IPS DF 6.9 (cell line): ENCODE measurements at places on chromosomes 6 and 20.

- no peak overlapping the region for H3K4me3 ChIP-seq
- DNase-seq: no peak
- no peaks in the 10 kb centered on the region for H3K27me3 ChIP-seq
- no peaks in the 10 kb centered on the region for H3K4me1 ChIP-seq
- H3K27ac ChIP-seq: no peak overlapping the region
These were observed 33.9 kb downstream of the ITPR3 start for GRCh38 chr6:33654831-33655554.

GRCh38 chr6:8193541-8193940, 91.2 kb upstream of the EEF1E1 start:
- no peaks in the 10 kb centered on the region for H3K36me3 ChIP-seq
- no peaks in the 10 kb centered on the region for H3K27me3 ChIP-seq
- H3K4me3 ChIP-seq: no peak overlapping the region
- H3K27ac ChIP-seq: no peak overlapping the region
- no peak for DNase-seq

DNA sequence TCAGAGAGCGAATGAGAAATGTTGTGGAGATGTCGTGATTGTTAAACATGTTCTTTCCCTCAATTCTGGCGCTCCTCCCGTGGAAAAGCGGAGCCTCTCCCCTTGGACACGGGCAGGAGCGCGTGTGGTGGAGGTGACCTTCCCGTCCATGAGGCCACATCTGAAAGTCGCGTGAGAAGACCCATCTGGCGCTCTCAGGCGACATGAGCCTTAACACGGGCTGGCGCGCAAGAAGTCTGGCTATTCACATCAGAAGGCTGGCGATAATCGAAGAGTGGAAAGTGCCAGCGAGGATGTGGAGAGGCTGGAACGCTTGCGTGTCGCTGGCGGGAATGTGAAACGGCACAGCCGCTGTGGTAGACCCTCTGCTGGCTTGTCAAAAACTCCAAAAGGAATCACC, 341.3 kb downstream of the ZFAND3 start:
- no peak overlapping the region for H3K4me3 ChIP-seq
- no peaks in the 10 kb centered on the region; the same call in 1 of the 2 replicates for H3K36me3 ChIP-seq
- no peaks in the 10 kb centered on the region for H3K27me3 ChIP-seq
- no peaks in the 10 kb centered on the region; the same call in 1 of the 2 replicates for H3K4me1 ChIP-seq
- no peak for DNase-seq

DNA sequence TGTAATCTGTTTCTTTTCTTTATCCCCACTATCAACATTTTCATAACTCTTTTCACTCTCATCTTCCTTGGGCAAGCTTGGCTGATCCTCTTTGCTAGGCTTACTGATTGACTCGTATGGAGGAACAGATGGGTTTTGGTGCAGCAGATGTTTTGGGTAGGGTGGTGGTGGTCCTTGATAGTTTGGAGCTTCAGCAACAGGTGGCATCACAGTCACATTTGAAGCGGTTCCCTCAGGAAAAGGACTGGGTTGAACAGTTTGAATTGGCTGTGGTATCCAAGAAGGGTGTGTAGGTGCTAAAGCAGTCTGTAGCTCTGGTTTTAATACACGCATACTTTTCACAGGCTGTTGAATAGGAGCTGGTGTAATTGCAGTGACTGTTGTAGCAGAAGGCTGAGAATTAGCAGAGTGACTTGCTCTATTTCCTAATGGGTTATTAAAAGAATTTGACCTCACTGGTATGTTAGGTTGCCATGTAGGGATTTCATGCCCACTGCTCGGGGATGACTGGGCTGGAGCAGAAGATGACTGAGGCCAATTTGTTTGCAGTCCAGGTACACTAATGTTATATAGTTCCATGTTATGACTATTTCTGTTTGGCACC, 34.5 kb downstream of the LATS1 start:
- no peaks in the 10 kb centered on the region for H3K4me1 ChIP-seq
- no peak overlapping the region for H3K4me3 ChIP-seq
- H3K27me3 ChIP-seq: no peaks in the 10 kb centered on the region
- H3K27ac ChIP-seq: no peak overlapping the region
- DNase-seq: no peak

GRCh38 chr20:57999465-58000111, 228.9 kb downstream of the ANKRD60 start:
- no peak overlapping the region for H3K27ac ChIP-seq
- H3K4me3 ChIP-seq: no peak overlapping the region
- no peak for DNase-seq
- peaks cover 2% of the 10 kb centered on the region; the same call in 1 of the 2 replicates for H3K4me1 ChIP-seq
- no peaks in the 10 kb centered on the region for H3K27me3 ChIP-seq

DNA sequence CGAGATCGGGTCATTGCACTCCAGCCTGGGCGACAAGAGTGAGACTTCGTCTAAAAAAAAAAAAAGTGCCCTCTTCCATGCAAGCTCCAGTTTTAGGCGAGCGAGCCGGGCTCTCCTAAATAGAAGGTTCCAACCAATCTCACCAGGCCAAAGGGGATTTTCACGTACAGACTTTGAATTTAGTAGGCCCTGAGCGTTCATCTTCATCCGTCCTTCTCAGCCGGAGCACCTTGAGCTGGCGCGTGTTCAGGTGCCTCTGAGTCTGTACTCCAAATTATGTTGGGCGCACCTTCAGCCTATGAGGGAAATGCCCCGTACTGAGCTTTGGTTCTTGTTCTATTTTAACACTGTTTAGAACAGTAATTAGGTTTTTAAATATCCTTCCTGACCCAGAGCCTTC, 817 bp upstream of the TAP2 start:
- no peaks in the 10 kb centered on the region for H3K36me3 ChIP-seq
- H3K4me3 ChIP-seq: no peak overlapping the region
- H3K27me3 ChIP-seq: no peaks in the 10 kb centered on the region
- no peaks in the 10 kb centered on the region for H3K4me1 ChIP-seq

DNA sequence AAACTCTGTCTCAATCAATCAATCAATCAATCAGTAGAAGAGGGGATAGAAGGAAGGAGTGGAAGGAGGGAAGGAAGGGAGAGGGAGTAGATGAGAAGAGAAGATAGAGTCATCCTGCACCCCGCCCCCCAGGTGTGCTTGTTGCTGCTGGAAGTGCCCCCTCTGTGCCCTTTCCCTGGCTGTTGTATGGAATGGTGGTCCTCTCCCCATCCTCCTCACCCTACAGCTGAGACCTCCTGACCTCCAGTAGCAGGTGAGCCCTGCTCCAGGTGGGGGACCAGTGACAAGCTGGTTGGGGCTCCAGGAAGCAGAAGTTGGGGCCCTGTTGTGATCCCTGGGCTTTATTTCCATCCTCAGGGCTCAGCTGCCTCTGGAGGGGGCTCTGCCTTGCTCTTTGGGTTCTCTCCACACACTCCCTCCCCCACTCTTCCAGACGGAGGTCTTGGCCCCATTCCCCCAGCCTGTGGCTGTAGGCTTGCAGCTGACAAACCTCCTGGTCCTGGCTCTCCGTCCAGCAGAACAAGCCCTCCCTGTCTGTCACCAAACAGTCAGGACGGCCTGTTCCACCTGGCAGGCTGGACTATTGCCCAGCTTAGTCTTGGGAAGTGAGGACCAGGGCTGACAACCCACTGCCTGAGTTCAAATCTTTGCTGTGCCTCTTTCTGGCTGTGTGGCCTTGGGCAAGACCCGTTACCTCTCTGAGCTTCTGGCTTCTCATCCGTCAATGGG, 26.0 kb upstream of the SCRT2 start:
- no peak overlapping the region for H3K27ac ChIP-seq
- H3K4me3 ChIP-seq: no peak overlapping the region
- H3K4me1 ChIP-seq: peaks cover 12% of the 10 kb centered on the region
- no peaks in the 10 kb centered on the region for H3K27me3 ChIP-seq

DNA sequence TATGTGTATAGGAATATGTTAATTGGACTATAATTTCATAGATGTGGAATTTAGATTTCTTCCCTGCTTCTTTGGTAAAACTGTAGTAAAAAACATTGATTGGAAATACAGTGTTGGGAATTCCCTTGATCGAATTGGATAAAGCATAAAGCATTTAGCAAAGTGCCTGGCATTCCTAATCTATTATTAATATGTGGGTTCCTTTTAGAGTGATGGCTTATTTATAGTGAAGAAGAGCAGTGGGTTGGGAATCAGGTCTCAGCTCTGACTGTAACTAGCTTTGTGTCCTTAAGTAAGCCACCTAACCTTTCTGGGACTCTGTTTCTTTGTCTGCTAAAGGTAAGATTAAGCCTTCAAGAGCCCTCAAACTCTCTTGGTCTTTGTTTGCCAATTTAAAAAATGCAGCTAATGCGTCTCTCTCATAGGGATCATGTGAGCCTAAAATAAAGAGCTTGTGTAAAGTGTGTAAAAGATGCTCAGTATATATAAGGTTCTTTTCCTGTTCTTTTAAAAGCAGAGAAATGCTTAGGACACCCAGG, 53.3 kb downstream of the KCNS1 start:
- no peaks in the 10 kb centered on the region for H3K36me3 ChIP-seq
- no peaks in the 10 kb centered on the region for H3K27me3 ChIP-seq
- no peak overlapping the region for H3K27ac ChIP-seq
- no peaks in the 10 kb centered on the region for H3K4me1 ChIP-seq
- no peak overlapping the region for H3K4me3 ChIP-seq
- DNase-seq: no peak

DNA sequence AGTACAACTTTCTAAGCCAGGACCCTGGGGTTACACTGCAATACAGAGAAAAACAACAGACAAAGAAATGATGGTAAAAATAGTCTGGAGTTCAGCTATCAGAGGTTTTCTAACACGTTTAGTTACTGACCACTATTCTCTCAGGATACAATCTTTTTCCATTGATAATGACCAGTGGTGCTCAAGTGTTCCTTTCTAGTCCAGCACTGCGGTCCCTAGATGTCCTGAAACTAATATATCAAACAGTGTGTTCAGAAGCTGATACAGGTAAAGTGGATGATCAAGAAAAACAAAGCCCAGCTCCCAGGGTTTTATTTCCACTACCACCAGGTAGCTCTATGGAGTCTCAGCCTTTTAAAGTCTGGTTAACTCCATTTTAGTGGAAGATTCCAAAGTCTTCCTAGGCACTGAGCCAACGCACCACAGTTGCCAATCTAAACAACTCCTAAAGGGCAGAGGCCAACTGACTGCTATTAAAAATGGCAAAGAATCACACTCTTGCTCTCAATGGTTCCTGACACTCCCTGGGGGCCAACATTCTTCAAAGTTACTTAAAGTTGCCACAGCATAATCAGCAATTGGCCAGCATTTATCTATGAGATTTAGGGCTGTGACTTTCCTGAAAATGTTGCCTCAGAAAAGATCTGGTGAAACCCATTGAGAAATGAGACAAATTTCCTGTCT, 38.2 kb downstream of the DZANK1 start:
- H3K4me1 ChIP-seq: no peaks in the 10 kb centered on the region
- H3K27me3 ChIP-seq: no peaks in the 10 kb centered on the region
- H3K4me3 ChIP-seq: no peak overlapping the region
- DNase-seq: no peak

DNA sequence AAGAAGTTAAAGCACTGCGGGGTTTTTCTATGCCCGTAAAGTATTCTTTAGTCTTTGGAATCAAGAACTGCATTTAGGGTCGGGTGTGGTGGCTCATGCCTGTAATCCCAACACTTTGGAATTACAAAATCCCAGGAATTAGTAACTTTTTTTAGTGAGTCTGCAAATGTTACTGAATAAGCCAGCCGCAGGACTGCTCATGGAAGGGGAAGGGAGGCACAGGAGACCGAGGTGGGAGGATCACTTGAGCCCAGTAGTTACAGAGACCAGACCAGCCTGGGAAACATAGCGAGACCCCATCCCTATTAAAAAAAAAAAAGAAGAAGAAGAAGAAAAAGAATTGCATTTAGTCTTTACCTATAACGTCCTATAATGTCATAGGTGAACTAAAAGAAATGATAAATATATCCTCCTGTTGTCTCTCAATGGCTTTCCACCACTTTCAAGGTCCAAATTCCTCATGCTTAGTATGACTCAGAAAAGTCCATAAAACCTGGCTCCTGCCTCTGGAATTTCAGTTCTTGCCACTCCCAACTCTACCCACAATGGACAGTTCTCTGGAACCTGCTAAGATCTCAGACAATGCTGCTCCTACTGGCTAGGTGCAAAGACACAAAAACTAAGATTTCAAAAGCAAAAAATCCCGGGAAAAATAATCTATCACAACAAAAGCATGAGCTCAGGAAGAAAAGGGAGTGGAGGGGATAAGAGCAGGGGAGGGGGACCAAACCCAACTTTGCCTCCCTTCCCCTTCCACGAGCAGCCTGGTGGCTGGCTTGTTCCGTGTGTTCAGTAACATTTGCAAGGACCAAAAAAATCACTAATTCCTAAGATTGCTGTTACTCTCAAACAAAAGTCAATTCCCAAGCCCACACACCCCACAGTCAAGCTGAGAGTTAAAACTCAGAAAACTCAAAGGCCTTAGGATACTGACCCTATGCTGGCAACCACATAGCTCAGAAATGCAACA, 39.0 kb downstream of the B4GALT5 start:
- peaks cover 8% of the 10 kb centered on the region for H3K4me1 ChIP-seq
- H3K36me3 ChIP-seq: no peaks in the 10 kb centered on the region
- H3K27me3 ChIP-seq: no peaks in the 10 kb centered on the region
- DNase-seq: no peak
- H3K27ac ChIP-seq: no peak overlapping the region
- no peak overlapping the region for H3K4me3 ChIP-seq

DNA sequence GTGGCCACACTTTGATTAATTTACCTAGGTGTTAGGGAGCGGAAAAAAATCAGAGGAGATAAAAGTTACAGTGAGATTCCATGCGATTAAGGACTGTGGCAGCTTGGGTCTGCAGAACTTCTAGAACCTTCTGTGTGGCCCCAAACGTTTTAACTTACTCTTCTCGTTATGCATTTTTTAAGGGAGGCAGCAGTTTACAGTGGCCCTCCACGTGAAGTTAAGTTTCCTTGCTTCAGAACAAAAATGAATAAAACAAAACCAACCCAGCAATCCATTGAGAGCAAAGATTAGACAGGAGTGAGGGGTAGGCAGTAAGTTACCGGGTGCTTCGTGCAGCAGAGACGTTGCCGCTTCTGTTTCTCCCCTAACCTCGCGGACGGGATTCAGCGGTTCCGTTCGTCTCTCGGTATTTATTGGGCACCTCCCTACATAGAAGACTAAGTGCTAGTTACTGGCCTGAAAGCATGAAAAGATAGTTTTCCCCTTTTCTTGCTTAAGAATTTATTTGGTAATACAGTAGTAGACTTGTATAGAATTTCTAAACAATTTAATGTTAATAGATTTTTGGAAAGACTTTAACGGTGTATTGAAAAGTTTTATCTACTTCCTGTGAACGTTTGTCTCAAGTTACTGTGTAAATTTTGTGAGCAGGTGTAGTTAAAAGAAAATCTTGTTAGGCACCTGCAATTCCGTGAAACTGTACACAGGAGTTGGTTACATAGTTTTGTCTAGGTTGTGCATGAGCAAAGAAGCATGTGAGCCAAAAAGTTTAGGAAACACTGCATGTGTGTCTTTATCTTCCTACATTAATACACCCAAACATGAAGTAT, 1.1 kb downstream of the BAG2 start:
- no peak overlapping the region for H3K27ac ChIP-seq
- H3K4me1 ChIP-seq: peaks cover 1% of the 10 kb centered on the region; the same call in 1 of the 2 replicates
- DNase-seq: no peak
- no peaks in the 10 kb centered on the region for H3K36me3 ChIP-seq
- peak overlapping the region; percentile 57; the same call in 1 of the 2 replicates for H3K4me3 ChIP-seq

GRCh38 chr6:43865932-43866645, 96.1 kb downstream of the VEGFA start:
- no peak for DNase-seq
- no peak overlapping the region for H3K4me3 ChIP-seq
- H3K4me1 ChIP-seq: peaks cover 8% of the 10 kb centered on the region
- no peaks in the 10 kb centered on the region for H3K27me3 ChIP-seq
- H3K36me3 ChIP-seq: no peaks in the 10 kb centered on the region

- H3K4me1 ChIP-seq: no peaks in the 10 kb centered on the region; the same call in 1 of the 2 replicates
- H3K4me3 ChIP-seq: no peak overlapping the region
- no peaks in the 10 kb centered on the region for H3K27me3 ChIP-seq
- no peak for DNase-seq
These were observed 739.0 kb downstream of the CBLN4 start for GRCh38 chr20:55266361-55266760.

- H3K27me3 ChIP-seq: no peaks in the 10 kb centered on the region
- H3K4me3 ChIP-seq: no peak overlapping the region
These were observed 69.0 kb upstream of the CITED2 start for GRCh38 chr6:139443231-139444112.
